ENCODE measurements at places on chromosomes 5 and 9.

GRCh38 chr9:4854265-4854590 is 61.5 kb downstream of the RCL1 start:
- DNase-seq, result no peak

- DNase-seq, result no peak
These were observed 39.9 kb downstream of the FNIP1 start for GRCh38 chr5:131756942-131757341.

- DNase-seq, result peak; percentile 98
These were observed 66.8 kb upstream of the IL17B start for GRCh38 chr5:149445739-149446369.

DNA sequence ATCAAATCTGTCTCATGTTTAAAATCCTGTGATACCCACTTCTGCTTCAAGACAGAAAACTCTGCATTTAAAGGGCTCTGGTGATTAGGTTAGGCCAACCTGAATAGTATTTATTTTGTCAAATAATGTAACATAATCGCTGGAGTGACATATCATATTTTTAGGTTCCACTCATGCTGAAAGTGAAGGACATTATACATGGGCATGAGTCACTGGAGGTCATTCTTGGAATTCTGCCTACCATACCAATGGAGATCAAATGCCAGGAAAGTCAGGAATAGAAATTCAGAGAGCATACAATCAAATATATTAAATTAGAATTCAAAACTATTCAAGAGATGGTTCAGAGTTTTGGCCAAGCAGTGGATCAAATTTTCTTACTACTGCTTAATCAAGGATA is 97.1 kb upstream of the PRSS3 start:
- no peak for DNase-seq

- DNase-seq, result no peak
These were observed 8.7 kb downstream of the HINT1 start for GRCh38 chr5:131156385-131156784.

DNA sequence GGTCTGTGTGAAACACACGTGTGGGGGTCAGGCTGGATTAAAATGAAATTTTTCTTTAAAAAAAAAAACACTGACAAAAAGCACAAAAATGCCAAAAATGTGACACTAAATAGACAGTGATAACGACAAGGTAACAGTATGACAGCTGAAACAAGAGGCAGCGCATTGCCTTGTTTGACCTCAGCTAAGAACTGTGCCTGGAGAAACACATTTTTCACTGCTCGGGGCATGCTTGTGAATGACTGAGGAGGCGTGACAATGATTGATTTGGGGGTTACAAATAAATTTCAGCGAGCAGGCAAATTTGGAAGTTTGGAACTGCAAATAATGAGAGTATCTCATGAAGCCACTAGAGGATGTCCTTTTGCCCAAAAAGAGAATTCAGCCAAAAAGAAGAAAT is 44.2 kb upstream of the SPATA31C2 start:
- no peak for DNase-seq

GRCh38 chr9:89204801-89205200 is 26.2 kb upstream of the SHC3 start:
- no peak for DNase-seq

- DNase-seq, result no peak
These were observed 19.4 kb downstream of the SARDH start for GRCh38 chr9:133718563-133719315.

- no peak for DNase-seq
These were observed 4.1 kb upstream of the CEP120 start for GRCh38 chr5:123427281-123427680.

DNA sequence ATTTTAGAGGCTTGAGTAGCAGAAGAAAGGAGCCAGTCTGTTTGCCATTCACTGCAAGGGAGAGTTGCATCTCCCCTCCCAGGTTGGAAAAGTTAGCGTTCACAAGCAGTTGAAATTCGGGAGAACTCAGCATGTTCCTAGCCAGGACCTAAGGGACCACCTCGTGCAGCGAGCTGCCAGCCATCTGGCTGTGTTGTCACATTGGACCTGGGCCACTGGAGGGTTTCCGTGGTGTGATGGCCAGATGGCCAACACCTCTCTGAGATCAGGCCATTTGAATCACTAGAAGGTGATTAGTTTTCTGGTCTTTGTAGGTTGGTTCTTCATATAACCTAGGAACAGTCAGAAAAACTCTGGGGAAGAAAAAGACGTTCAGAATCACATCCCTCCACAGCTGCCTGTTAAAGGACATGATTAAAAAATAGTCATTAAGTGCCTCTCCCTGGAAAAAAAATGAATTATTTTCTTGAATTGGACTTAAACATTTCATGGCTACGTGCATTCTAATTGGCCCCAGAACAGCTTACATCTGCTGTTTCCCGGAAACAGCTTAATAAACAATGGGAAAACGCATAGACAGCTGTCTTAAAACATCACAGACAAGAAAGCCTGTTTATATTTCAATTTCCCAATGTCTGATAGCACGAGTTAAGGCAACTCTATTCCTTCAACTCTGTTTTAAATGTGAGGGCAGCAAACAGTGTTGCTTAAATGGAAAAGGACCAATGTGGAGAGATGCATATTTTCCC is 303.9 kb downstream of the TENT4A start:
- no peak for DNase-seq

GRCh38 chr5:148816357-148816756 is 10.1 kb upstream of the ADRB2 start:
- DNase-seq, result no peak

- no peak for DNase-seq
These were observed 102.2 kb upstream of the DAB2 start for GRCh38 chr5:39526914-39527477.

- no peak for DNase-seq
These were observed 5.1 kb upstream of the GNPDA1 start for GRCh38 chr5:142017832-142018427.

GRCh38 chr9:116149844-116150243 is 3.7 kb upstream of the PAPPA start:
- no peak for DNase-seq

GRCh38 chr9:113590991-113591898 is 127.7 kb downstream of the RGS3 start:
- DNase-seq, result no peak

DNA sequence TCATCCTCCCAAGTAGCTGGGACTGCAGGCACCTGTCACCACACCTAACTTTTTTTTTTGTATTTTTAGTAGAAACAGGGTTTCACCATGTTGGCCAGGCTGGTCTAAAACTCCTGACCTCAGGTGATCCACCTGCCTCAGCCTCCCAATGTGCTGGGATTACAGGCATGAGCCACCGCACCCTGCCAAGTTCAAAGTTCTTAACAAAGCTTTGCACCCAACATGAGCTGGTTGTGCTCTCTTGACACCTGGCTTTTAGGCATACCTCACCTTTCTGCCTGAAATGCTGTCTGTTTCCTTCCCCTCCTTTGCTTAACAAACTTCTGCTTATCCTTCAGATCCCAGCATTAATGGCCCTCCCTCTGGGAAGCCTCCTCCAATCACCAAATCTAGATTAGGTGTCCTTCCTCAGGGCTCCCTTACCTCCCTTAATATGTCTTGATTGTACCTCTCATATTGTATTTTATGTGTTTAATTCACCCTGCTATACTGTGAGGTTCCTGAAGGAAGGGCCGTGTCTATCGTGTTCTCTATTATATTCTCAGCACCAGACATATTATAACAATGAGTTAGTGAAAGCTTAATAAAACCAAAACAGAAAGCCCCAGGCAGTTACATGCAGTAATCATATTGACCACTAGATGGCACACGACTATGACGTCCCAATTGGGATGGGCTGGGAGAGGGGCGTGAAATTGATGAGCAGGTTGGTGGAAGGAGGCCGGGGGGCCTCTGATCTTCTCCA is 62.9 kb upstream of the PPARGC1B start:
- DNase-seq, result no peak

GRCh38 chr9:72540348-72540873 is 19.0 kb downstream of the TMC1 start:
- DNase-seq, result no peak
